ENCODE measurements at places on chromosomes 6 and 20.
A peak's percentile ranks its signal among the peaks of the same experiment; 100 is the strongest.

GRCh38 chr6:107868867-107869611 is 44.9 kb upstream of the SCML4 start:
- no peaks in the 10 kb centered on the region for H3K27me3 ChIP-seq
- no peak overlapping the region for H3K4me3 ChIP-seq
- peaks cover 26% of the 10 kb centered on the region for H3K36me3 ChIP-seq
- no peak overlapping the region for H3K27ac ChIP-seq
- DNase-seq, result no peak

DNA sequence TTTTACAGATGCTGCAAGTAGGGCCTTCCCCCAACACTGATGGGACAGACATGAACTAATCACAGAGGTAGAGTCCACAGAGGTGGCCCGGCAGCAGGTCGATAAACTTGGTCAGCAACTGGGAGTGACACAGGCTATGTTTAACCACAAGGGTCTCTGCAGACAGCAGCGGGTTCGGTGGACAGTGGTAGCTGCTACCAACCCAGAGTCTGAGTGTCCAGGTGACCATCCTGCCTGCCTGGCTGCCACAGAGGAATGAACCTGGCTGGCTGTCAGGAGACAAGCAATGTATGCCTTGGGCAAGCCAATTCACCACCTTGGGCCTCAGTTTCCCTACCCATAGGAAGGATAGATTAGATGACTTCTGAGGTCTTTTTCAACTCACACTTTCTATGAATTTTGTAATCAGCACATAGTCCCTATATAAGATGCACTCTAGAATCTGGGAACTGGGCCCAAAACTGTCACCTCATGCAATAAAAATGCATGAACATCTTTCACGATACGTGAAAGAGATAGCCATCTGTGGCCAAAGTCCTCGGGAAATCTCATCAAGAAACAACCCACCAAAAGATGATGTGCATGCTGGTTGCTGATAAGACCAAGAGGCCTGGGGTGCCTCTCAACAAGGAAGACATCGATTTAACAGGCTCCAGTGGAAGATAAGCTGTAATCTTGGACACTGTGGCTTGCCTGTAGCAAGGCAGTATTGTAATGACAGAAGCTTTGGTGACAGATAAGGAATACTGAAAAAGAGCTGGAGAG is 30.5 kb downstream of the MDGA1 start:
- no peak for DNase-seq
- H3K4me3 ChIP-seq, result no peak overlapping the region
- H3K27ac ChIP-seq, result no peak overlapping the region
- no peaks in the 10 kb centered on the region for H3K36me3 ChIP-seq

GRCh38 chr6:88683734-88684133 is 279.7 kb downstream of the RNGTT start:
- no peak overlapping the region for H3K27ac ChIP-seq
- H3K27me3 ChIP-seq, result no peaks in the 10 kb centered on the region
- DNase-seq, result no peak
- H3K36me3 ChIP-seq, result no peaks in the 10 kb centered on the region
- no peaks in the 10 kb centered on the region for H3K4me1 ChIP-seq

DNA sequence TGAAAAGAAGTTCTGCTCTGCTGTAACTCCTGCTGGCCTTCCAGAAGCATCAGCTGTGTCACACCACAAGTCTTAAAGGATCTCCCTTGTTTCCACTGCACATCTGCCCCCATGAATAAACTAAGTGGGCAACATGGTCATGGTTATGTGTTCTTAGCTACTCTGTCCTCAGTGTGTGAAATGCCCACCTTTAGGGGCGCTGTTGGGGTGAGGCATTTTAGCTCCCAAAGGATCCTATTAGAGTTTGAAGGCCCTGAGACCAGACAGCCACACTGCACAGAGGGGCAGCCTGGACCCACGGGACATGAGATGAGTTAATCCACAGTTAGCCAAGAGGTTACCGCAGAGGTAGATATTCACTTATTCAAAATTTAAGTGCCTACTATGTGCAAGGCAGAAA is 294.3 kb upstream of the QKI start:
- no peak overlapping the region for H3K27ac ChIP-seq
- no peaks in the 10 kb centered on the region for H3K36me3 ChIP-seq
- H3K4me3 ChIP-seq, result no peak overlapping the region
- DNase-seq, result no peak
- no peaks in the 10 kb centered on the region for H3K27me3 ChIP-seq
- H3K4me1 ChIP-seq, result no peaks in the 10 kb centered on the region

DNA sequence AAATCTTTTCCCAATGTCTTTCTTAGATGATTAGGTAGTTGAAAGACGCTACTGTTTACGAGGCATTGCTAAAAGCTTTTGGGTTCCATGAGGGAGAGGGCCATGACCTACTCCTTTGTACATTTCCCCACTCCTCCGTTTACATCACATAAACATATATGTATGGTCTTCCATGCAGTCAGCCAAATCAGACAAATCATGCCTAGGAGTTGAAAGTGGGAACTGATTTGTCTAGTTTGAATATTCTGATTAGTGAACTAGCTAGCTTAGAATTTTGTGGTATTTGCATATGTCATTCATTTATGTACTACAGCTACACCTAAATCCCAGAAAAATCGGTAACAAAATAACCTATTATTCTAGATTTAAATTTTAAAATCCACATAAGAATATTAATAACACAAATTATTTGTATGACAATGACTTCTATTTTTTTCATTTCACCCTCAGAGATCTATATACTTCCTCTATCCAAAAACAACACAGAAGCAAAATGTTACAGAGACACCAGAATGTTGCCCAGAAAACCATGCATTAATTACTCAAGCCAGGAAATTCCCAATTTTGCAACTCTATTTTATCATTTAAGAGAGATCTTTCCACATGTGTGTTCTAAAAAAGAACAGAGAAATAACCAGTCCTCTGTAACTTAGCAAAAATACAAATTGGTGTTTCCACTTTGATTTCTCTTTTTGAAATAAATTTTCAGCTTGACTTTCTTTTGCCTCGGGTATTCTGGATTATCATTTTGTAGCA is 231.9 kb downstream of the LAMA2 start:
- no peak overlapping the region for H3K27ac ChIP-seq
- H3K27me3 ChIP-seq, result no peaks in the 10 kb centered on the region
- DNase-seq, result no peak
- no peaks in the 10 kb centered on the region for H3K4me1 ChIP-seq
- no peaks in the 10 kb centered on the region for H3K36me3 ChIP-seq
- H3K4me3 ChIP-seq, result no peak overlapping the region

GRCh38 chr6:53581856-53582255 is 37.0 kb upstream of the GCLC start:
- H3K36me3 ChIP-seq, result no peaks in the 10 kb centered on the region
- H3K27ac ChIP-seq, result no peak overlapping the region
- no peak overlapping the region for H3K4me3 ChIP-seq
- no peak for DNase-seq
- no peaks in the 10 kb centered on the region for H3K27me3 ChIP-seq

DNA sequence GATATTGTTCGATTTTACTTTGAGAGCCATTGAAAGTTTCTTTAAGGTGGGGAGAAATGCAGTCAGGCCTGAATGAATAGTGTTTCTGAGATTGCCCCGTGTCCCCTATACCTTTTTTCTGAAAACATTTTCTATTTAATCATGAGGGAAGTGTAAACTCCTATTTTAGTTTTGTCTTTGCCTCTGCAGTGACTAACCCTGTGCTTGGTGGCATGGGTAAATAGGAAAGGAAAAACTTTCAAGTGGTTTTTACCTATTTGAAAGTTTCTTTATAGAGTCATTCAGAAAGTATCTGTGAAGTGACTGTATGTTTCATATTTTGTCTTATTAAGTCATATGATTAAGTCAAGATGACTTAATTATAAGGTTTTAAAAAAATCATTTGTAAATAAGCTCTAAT is 14.5 kb downstream of the SNRNP48 start:
- peaks cover 3% of the 10 kb centered on the region for H3K36me3 ChIP-seq
- H3K27me3 ChIP-seq, result no peaks in the 10 kb centered on the region
- no peak for DNase-seq
- no peak overlapping the region for H3K4me3 ChIP-seq

- no peak overlapping the region for H3K4me3 ChIP-seq
- H3K27me3 ChIP-seq, result no peaks in the 10 kb centered on the region
- no peaks in the 10 kb centered on the region for H3K4me1 ChIP-seq
- H3K27ac ChIP-seq, result no peak overlapping the region
Measured at GRCh38 chr20:15310361-15310760, 972.9 kb upstream of the FLRT3 start.

- H3K27me3 ChIP-seq, result no peaks in the 10 kb centered on the region
- DNase-seq, result no peak
- H3K4me1 ChIP-seq, result no peaks in the 10 kb centered on the region
- no peak overlapping the region for H3K27ac ChIP-seq
- no peaks in the 10 kb centered on the region for H3K36me3 ChIP-seq
Measured at GRCh38 chr6:8321671-8322404, 113.5 kb downstream of the SLC35B3 start.

DNA sequence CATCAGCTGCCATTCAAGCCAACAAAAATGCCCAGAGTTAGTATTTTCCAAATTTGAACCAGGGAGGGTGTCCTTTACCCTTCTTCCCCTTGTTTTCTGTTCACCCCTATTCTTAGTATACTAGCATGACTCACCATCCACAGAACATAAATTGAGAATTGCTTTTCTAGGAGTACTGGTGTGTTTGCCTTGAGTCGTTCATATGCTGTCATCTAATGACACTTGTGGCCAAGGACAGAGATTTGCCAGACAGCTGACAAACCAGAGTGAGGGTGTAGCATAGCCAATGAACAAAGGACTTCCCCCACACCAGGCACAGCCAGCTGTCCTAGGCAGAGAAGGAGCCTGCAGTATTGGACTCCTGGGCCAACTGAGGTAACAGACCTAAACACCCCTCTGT is 62.2 kb downstream of the FILIP1 start:
- H3K4me3 ChIP-seq, result no peak overlapping the region
- no peak for DNase-seq
- no peaks in the 10 kb centered on the region for H3K27me3 ChIP-seq
- no peak overlapping the region for H3K27ac ChIP-seq
- no peaks in the 10 kb centered on the region for H3K36me3 ChIP-seq

- H3K36me3 ChIP-seq, result no peaks in the 10 kb centered on the region
- peak overlapping the region; percentile 32 for H3K4me3 ChIP-seq
- no peaks in the 10 kb centered on the region for H3K27me3 ChIP-seq
- H3K27ac ChIP-seq, result peak overlapping the region; percentile 78
- H3K4me1 ChIP-seq, result peaks cover 13% of the 10 kb centered on the region
- no peak for DNase-seq
Measured at GRCh38 chr6:63805808-63806572, 170.4 kb downstream of the PHF3 start.

DNA sequence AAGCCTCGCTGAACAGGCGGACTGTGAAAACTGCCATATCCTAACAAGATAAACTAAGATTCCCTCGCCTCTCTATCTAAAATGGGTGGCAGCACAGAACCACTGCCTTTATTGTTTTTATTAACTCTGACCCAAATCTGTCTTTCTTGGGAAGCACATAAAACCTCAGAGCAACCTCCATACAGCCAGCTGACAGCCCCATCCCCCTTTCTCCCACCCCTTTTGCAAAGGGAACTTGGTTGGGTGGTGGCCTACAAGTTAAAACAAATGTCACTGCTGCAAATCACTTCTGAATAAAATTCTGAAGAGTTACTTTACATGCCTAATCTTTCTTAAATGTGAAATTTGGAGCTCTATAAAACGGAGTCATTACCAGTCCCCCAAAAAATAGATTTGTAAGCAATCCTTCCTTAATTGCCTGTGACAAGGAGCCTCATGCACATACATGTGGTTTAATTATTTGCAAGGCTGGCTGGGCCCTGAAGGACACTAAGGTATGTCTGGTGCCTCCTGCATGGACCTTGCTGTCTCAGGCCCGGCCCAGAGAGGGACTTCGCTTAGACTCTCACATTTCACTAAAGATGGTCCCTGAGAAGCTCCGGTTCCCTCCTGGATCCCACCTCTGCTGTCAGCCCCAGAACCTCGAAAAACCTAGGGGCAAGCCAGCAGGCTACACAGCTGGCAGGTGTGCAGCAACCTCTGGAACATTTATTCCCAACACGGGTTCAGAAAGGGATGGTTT is 21.7 kb downstream of the PXDC1 start:
- peaks cover 12% of the 10 kb centered on the region for H3K4me1 ChIP-seq
- no peak overlapping the region for H3K27ac ChIP-seq
- no peak overlapping the region for H3K4me3 ChIP-seq
- no peak for DNase-seq
- H3K36me3 ChIP-seq, result peaks cover 58% of the 10 kb centered on the region

DNA sequence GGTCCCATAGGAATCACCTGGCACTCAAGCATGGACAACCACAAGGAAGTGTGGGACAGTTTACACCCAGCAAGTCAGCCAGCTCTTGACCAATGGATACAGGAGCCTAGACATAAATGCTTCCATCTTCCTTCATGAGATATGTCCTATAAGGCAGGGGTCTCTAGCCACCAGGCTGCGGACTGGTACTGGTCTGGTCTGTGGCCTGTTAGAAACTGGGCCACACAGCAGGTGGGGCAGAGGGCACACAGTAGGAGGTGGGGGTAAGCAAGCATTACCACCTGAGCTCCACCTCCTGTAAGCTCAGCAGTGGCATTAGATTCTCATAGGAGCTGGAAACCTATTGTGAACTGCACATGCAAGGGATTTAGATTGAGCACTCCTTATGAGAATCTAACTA is 437.1 kb downstream of the CD109 start:
- no peaks in the 10 kb centered on the region for H3K27me3 ChIP-seq
- H3K36me3 ChIP-seq, result no peaks in the 10 kb centered on the region
- H3K4me1 ChIP-seq, result no peaks in the 10 kb centered on the region
- no peak overlapping the region for H3K4me3 ChIP-seq
- H3K27ac ChIP-seq, result no peak overlapping the region
- DNase-seq, result no peak

- no peak overlapping the region for H3K27ac ChIP-seq
- H3K36me3 ChIP-seq, result no peaks in the 10 kb centered on the region
- H3K4me3 ChIP-seq, result no peak overlapping the region
- no peaks in the 10 kb centered on the region for H3K27me3 ChIP-seq
- H3K4me1 ChIP-seq, result no peaks in the 10 kb centered on the region
Measured at GRCh38 chr6:162377735-162378134, 349.8 kb downstream of the PRKN start.

DNA sequence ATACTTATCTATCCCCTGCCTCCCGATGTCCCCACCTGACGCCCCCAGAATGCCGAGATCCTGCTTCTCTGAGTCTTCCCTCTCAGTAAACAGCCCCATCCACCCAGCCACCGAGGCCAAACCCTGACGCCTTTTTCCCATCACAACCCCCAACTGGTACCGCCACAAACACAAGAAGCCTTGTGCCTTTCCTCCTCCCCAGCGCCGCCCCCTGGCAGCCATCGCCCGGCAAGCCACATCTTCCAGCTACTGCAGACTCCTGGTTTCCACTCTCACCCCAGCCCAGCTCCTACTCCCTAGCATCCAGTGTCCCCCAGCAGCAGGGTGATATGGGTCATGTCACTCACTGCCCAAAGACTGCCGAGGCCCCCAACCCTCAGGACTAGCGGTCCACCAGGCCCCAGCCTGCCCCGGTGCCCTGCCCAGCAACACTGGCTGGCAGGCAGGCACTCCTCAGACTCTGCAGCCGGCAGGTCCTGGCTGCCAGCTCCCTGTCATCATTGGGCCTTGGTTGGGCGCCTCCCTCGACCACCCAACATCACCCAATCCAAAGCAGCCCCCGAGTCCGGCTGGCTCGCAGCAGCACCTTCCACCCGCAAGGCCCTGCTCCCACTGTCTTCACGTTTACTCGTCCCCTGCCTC is 11.2 kb downstream of the TCFL5 start:
- H3K27ac ChIP-seq, result no peak overlapping the region
- no peaks in the 10 kb centered on the region for H3K4me1 ChIP-seq
- H3K4me3 ChIP-seq, result no peak overlapping the region
- no peaks in the 10 kb centered on the region for H3K27me3 ChIP-seq

GRCh38 chr20:1876975-1877608 is 18.1 kb upstream of the SIRPA start:
- H3K4me1 ChIP-seq, result peaks cover 35% of the 10 kb centered on the region
- no peaks in the 10 kb centered on the region for H3K36me3 ChIP-seq
- H3K27me3 ChIP-seq, result no peaks in the 10 kb centered on the region
- DNase-seq, result peak; percentile 51
